ENCODE measurements at places on chromosomes 3 and 15. TPM values are rescaled to one million over a fixed set of nuclear protein-coding genes. Genes with fewer than 3 reads are reported as not detected.

- DNase-seq = no peak
Measured at GRCh38 chr3:187648177-187648576, 22.0 kb downstream of the SST start.

GRCh38 chr3:155354658-155355057 lies 61.2 kb upstream of the STRIT1 start:
- no peak for DNase-seq

- no peak for DNase-seq
Measured at GRCh38 chr3:144263706-144264105, 292.1 kb downstream of the DIPK2A start.

DNA sequence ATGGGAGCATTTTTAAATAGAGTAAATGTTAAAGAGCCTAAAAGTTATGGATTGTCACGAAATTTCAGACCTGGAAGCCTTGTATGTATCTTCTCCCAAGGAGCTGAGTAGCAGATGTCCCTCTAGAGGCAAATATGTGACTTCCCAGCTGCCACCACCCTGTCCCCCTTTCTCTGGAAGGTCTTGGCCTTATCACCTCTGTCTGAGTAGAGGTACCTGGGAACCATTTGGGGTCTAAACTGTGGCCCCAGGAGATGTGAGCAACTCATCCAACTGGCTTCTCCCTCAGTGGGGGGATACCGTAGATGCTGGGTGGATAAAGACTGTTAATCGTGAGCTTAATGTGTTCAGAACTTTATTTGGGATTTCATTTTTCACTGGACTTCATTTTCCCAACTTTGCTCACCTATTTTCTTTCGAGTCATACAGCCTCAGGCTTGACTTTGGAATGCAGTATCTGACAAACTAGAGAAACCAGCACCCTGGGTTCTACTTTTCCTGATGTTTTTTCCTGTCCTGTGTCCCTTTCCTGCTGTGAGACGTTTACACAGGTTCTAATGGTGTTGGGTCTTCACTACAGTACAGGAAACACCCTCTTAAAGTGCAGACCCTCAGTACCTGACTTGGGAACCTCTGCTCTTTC lies 53.3 kb upstream of the CCR4 start:
- DNase-seq = no peak

- DNase-seq = no peak
Measured at GRCh38 chr15:62994975-62995681, 47.4 kb upstream of the TPM1 start.

- DNase-seq = no peak
Measured at GRCh38 chr3:71022551-71023335, 560.8 kb downstream of the FOXP1 start.

GRCh38 chr3:103308921-103309320 lies 874.1 kb downstream of the ZPLD1 start:
- no peak for DNase-seq

GRCh38 chr3:162605651-162606204 lies 1109.1 kb downstream of the OTOL1 start:
- DNase-seq = no peak

DNA sequence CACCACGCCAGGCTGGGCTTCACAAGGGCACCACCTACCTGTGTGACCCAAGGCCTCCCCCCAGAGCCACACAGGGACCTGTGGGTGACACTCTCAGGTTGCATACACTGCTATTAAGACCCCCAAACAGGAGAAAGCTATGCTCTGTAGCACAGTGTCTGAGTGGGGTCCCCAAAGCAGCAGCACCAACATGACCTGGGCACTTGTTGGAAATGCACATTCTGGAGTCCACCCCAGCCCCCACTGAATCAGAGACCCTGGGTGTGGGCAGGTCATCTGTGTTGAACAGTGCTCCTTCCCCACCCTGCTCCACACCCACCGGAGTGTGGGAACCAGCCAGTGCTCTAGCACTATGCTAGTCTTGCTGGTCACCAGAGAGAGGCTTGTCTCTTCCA lies 76.1 kb downstream of the ADAMTS17 start:
- no peak for DNase-seq

Gene WWTR1
- 49.7 TPM for total RNA-seq

Gene LRTM1
- not detected for total RNA-seq
